ENCODE measurements at places on chromosomes 1 and 21.

DNA sequence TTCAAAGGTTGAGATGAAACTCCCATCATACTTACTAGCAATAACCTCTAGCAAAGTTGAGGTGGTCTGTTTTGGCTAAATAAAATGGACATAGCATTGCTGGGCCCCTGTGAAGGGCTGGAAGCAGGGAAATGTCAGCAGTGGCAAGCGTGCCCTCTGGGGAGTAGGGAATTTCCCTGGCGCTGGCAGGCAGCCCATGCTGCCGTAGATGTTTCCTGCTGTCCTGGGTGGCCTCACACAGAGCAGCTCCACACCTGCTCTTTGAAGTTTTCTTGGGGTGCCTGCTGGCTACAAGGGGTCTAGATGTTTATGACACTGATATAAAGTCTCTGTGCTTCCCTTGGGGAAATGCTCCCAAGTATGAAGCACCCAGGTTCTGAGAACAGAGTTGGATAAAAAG lies 30.2 kb downstream of the ADARB1 start:
- DNase-seq = no peak

DNA sequence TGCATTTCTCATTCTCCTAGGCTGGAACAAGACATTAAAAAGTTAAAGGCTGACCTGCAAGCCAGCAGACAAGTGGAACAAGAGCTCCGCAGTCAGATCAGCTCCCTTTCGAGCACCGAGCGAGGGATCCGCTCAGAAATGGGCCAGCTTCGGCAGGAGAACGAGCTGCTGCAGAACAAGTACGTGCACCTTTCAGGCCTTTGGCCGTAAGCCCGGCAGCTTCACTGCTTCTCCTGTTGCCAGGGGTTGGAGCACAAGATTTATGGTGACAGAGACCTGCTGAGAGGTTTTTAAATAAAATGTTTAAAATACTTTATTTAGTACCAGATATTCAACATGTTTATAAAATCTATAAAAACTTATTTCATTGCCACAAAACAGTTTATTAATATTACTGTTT lies 53.4 kb downstream of the MACO1 start:
- no peak for DNase-seq

- no peak for DNase-seq
Measured at GRCh38 chr1:1907098-1907736, 7.8 kb upstream of the CALML6 start.

DNA sequence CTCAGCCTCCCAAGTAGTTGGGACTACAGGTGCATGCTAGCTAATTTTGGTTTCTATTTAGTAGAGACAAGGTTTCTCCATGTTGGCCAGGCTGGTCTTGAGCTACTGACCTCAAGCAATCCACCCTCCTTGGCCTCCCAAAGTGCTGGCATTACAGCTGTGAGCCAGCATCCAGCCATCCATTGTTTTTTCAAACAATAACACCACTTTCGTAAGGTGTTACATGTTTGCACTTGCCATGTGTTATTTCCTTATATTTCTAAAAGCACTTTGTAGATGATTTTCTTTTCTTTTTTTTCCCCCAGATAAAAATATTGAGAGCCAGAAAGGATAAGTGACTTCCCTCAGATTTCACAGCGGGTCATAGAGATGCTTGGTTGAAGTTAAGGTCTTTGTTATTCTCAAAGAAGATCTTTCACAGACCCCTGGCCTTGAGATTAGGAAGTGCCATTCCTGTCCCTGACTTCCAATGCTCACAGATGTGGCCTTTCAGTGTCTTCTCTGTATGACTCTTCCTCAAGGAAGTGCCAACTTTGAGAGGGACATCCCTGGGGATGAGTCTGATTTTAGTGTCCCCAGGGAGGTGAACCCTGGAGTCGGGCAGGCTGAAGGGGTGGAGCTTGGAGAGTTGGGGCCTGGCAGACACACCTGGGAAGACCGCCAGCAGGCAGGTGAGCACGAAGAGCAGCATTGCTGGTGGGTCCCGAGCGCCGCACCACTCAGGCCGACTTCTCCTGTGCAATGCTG lies 6.3 kb downstream of the PIGR start:
- DNase-seq = no peak

DNA sequence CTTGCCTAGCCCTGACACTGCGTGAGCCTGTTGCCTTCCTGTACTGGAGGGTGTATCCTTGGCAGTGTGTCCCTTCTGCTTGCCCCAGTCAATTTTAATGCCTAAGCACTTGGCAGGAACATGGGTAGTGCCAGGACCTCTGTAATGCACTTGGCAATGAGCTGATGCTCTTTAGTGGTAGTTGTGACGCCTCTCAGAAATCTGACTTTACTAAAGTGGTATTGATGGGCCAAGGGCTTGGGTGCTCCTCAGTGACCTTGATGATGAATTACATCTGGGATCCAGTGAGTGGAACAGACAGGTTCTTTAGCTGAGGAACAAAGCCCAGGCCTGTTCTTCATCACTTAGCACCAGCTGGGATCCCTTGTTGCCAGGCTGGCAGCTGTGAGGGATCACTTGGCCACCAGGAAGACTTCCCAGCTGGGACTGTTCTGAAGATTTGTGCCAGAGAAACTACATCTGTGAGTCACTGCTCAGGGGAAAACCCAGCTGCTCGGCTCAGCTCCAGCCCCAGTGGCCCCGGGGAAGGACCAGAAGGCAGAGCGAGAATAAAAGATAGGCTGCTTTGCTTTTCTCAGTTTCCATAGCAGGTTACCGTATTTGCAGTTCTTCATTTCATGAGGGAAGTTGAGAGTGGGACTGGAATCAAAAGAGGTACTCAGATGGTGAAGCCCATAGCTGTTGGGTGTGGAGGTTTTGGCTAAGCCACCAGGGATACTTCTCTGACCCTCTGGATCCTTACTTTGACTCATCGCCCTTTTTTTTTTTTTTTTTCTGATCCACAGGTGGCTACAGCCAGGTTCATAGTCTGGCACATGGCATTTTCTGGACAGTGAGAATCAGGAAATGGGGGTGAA lies 28.5 kb upstream of the KCNA2 start:
- peak; percentile 59 for DNase-seq

DNA sequence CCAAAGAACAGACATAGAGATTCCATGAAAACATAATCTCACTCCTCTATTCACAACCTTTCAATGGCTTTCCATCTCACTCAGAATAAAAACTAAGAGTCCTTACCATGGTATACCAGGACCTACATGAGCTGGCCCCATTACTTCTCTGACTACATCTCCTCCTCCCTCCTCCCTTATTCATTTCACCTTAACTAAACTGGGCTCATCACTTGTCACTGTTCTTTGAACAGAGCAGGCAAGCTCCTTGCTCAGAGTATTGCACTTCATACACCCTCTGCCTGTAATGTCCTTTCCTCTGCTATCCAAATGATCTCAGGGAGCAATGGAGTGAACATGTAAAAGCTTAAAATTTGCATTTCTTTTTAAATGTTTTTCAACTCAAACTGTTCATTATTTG lies 142.0 kb downstream of the MRPL39 start:
- DNase-seq = no peak

DNA sequence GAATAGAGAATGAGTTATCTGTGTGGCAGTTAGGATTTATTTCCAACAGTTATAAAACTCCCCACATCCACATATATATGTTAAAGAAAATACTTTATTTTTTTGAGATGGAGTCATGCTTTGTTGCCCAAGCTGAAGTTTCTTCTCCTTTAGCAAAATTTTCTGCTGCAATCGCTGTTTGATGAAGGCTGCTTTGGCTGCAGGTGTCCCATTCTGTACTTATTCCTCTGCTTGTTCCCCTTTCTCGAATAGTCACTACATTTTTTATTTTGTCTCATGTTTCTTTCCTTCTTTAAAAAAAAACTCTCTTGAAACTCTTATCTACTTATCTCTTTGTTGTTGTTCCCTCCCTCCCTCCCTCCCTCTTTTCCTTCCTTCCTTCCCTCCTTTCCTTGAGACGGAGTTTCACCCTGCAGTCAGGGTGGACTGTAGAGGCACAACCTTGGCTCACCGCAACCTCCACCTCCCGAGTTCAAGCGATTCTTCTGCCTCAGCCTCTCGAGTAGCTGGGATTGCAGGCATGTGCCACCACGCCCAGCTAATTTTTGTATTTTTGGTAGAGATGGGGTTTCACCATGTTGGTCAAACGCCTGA lies 10.6 kb downstream of the OR2W3 start:
- no peak for DNase-seq

DNA sequence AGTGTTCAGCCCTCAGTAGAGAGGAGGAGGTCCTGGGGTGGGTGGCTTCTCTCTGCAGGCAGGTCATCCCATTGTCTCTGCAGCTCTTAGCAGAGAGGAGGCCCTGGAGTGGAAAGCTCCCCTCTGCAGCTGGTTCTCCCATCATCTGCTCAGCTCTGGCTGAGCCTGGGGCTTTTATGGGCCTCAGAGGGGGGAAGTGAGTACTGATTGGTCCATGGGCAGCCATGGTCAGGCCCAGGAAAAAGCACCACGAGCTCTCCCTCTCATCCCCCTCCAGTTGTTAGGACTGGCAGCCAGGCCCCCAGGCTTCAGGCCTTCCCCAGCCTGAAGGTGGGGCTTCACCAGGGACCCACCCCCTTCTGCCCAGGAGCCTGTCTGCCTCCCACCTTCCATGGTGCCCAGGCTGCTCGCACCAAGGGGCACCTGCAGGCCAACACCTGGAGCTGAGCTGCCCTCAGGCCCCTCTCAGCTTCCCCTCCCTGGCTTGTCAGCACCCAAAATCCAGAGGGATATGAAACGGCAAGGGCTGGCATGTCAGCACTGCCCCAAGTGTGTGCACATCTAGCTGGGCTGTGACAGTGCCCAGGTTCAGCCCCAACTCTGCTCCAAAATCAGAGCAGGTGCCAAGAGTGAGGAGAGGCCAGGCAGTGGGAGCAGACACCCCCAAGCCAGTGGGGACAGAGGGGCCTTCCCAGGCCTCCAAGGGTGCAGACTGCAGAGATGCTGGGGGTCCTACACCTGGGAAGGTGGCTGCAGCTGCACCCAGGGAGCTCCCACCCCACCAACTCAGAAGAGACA lies 449.0 kb downstream of the MATN1 start:
- no peak for DNase-seq

DNA sequence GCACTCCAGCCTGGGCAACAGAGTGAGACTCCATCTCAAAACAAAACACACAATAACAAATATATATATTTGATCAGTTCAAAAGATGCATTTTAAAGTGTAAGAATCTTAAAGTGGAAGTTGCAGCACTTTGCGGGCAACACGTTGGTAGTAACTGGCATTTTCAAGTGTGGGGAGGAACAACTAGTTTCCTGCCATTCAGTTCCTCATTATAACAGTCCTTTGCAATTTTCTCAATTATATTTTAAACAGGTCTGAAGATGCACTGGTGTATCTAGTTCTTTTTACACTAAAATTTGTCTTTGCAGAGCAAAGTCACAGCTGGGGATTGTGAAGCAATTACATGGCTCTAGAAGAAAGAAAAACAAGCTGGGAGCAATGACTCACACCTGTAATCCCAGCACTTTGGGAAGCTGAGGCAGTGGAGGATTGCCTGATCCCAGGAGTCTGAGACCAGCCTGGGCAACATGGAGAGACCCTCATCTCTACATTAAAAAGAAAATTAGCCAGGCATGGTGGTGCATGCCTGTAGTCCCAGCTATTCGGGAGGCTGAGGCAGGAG lies 25.3 kb downstream of the RRAGC start:
- DNase-seq = no peak

- no peak for DNase-seq
Measured at GRCh38 chr1:225422031-225422605, 5.7 kb downstream of the LBR start.

DNA sequence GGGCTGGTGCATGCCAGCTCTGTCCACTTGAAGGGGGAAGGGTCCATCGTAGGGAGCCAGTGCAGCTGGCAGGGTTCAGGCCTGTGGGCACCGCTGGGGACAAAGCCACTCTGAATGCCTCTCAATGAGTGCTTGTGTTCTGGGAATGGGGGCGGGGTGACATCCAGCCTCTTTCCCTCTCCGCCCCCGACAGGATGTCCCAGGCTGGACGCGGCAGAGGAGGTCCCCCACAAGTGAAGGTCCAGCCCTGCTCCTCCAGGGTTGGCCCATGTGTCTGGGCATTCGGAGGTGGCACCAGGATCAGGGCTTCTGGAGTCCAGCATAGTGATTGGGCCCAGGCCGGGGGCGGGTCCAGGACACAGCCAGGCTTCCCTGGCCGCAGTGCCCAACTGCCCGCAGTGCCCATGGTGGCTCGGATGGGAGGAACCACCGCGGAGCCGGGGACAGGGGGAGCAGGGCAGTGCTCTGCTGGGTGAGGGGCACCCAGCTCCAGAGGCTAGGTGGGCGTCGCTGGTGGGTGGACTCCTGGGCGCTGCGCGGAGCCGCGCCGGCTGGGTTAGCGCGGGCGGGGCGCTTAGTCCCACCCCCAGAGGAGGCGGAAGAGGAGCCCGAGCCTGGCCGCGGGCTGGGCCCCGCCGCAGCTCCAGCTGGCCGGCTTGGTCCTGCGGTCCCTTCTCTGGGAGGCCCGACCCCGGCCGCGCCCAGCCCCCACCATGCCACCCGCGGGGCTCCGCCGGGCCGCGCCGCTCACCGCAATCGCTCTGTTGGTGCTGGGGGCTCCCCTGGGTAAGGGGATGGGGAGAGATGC lies at the start of gene SHISA4:
Gene SHISA4 (plus strand): TSS at position 617 of the 808 bp plus-strand sequence. CDS start 97 bp downstream, at position 714.
- no peak for DNase-seq

GRCh38 chr1:115654125-115654524 lies 12.4 kb downstream of the VANGL1 start:
- no peak for DNase-seq

GRCh38 chr1:21564521-21565095 lies 55.4 kb downstream of the ALPL start:
- no peak for DNase-seq

- DNase-seq = no peak
Measured at GRCh38 chr1:13628218-13628617, 44.6 kb downstream of the PDPN start.

GRCh38 chr1:44810101-44810761 lies 1.9 kb downstream of the BTBD19 start:
- DNase-seq = no peak

DNA sequence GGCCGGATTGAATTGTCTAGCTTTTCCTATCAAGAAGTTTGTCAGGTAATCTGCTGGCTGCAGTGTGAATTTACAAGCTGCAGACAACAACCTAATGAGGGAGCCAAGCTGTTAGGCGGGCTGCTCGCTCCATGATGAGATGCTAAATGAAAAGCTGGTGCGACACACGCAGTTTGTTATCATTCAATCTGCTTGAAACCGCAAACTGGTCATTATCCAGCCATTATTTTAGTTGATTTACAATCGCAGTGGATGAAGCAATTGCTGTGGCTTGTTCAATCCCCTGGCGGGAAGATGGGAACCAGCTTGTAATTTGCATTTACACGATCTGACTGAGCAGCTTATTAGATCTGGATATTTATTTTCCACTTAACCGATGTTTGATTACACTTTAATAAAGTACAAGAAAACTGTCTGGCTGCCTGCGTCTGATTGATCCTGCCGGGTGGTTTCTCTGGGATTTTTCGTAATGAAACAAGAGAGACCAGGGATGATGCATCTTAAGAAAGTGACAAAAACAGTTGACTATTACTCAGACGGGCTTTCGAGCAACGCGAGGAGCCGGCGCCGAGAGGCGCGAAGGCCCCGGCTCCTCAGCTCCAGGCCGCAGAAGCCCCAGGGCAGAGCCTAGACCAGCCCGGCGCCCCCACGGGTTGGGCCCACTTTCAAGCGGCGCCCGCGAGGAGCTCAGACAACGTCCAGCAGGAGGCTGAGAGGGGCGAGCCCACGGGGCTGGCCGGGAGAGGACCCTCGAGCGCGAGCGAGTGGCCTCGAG lies 118.0 kb upstream of the BARHL2 start:
- no peak for DNase-seq

- no peak for DNase-seq
Measured at GRCh38 chr1:186494832-186495271, 33.9 kb upstream of the PDC start.

GRCh38 chr1:155182052-155182550 lies 8.5 kb downstream of the TRIM46 start:
- no peak for DNase-seq
